GM04503 (cell line): ENCODE measurements at places on chromosomes 1 and 21.

DNA sequence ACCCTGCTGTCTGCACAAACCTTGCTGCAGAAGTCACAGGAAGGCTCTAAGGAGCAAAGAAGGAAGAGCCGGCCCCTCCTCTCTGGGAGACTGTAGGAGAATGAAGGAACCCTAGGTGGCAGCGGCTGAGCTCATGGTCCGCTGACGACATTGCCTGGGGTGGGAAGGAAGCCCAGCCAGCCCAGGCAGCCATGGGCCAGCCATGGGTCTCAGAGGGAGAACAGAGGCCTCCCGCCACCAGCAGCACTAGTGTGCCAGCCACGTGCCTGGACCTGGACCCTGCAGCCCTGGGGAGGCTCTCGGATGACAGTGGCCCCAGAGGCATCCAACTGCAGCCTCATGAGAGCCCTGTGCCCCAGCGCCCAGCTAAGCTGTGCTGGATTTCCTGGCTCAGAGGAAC is 49.2 kb upstream of the POFUT2 start:
- DNase-seq: no peak

GRCh38 chr1:204945565-204945977 is 74.9 kb downstream of the NFASC start:
- no peak for DNase-seq

DNA sequence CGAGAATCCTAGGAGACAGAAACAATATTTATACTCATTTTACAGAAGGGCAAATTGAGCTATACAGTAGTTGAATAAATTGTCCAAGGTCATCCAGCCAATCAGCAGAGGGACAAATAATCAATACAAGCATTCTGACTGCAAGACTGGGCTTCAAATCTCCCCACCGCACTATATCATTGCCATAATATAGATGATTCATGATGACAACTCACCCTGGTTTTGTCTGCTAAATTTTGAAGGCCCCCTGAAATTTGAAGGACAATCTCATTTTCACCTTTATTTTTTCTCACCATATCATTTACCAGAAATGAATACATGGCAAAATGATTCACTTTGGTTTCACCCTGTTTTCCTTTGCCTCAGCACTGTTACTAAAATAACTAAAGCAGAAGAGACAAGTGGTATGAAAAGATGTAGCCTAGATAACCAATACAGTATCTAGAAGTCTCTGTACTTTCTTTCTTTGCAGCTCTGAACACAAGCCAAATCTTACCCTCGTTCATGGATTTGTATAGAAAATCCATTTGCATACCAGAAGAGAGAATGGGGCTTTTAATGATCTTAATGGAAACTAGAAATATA is 292.5 kb downstream of the TTLL7 start:
- no peak for DNase-seq

- no peak for DNase-seq
These were observed 149.8 kb downstream of the ZZZ3 start for GRCh38 chr1:77532641-77533040.

DNA sequence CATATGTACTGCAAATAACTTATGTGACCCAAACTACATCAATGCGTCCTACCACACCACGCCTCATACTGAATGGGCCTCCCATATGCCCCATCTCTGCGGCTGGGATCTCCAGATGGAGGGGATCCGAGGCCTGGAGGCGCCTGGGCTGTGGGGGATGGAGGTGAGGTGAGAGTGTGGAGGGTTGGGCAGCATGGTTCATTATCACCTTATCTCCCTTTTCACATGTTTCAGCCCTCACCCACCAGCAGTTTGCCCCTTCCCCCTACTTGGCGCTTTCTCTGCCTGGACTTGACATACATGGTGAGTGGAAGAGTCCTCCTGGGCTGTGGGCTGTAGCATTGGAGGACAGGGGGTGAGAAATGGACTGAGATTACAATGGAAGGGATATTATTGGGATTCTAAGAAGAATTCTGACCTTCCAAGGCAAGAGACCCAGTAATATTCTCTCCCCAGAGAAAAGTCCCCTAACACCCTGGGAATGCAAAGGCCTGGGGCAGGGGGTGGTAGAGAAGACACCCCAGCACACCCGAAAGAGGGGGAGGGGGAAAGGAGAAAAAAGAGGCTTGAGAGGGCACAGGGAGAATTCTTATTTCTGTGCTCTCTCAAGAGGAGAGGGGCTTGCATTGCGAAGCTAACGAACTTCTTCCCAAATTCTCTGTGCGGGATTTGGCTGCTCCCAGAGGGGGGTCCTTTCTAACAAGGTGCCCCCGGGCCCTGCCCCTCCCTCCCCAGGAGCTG is 61.4 kb downstream of the MEF2D start:
- no peak for DNase-seq

DNA sequence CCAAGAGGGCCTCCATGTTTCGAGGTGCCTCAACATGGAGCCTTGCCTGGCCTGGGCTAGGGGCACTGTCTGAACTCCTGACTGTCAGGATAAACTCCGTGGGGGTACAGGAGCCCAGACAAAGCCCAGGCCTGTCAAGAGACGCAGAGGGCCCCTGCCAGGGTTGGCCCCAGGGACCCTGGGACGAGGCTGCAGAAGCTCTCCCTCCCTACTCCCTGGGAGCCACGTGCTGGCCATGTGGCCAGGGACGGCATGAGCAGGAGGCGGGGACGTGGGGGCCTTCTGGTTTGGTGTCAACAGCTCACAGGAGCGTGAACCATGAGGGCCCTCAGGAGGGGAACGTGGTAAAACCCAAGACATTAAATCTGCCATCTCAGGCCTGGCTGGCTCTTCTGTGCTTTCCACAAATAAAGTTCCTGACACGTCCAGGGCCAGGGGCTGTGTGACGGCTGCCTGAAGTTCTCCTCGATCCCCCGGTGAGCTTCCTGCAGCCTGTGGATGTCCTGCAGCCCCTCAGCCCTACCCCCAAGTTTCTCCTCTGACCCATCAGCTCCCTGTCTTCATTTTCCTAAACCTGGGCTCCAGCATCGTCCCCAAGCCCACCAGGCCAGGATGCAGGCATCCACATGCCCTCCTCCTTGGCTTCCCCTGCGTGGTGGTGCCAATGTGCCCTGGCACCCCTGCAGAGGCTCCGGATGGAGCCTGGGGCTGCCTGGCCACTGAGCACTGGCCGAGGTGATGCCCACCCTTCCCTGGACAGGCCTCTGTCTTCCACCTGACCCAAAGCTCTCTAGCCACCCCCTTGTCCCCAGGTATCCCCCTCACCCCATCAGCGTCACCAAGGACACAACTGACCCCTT is 12.8 kb upstream of the LRRC3 start:
- DNase-seq: no peak

DNA sequence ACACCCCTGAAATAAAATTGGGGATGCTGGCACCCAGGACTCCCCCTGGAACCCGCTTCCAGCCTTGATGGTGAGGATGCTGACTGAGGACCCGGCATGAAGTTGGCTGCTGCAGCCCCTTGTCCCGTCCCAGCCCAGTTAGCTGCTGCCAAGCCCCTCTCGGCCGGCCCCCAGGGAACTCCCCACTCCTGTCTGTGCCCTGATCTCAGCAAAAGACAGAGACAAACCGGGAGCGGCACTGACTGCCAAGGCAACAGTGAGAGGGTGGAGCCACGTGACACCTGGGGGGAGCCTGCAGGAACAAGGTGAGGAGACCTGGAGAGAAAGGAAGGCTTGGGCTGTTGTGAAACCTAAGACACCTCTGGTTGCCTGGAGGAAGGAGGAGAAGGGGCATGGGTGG is 24.7 kb downstream of the CASZ1 start:
- no peak for DNase-seq

GRCh38 chr1:44685881-44686280 is 11.4 kb downstream of the ARMH1 start:
- no peak for DNase-seq

DNA sequence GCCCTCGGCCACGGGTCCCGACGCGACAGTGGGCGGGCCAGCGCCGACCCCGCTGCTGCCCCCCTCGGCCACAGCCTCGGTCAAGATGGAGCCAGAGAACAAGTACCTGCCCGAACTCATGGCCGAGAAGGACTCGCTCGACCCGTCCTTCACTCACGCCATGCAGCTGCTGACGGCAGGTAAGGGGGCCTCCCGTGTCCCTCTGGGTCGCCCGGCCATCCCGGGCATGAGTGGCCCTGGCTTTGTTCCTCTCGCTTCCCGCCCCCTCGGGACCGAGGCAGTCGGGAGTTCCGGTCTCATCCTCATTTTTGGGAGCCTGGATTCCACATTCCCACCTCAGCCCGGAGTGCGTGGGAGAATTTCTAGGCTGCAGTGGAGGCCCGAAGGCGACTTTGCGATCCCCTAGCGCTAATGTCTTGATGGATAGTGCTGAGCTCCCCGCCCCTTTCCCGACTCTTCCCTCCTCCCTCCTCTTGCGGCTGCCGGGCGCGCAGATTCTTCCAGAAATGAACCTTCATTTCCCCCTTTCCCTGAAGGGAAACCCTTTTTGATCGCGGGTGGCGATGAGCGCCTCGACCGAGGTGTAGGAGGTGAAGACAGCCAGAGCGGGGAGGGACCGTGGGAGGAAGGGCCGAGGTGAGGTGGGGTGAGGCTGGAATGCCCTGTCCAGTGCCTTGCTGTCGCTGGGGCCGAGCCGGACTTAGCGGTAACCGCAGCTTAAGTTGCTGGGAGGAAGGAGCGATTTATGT is 705 bp downstream of the KHDRBS1 start:
- DNase-seq: no peak

DNA sequence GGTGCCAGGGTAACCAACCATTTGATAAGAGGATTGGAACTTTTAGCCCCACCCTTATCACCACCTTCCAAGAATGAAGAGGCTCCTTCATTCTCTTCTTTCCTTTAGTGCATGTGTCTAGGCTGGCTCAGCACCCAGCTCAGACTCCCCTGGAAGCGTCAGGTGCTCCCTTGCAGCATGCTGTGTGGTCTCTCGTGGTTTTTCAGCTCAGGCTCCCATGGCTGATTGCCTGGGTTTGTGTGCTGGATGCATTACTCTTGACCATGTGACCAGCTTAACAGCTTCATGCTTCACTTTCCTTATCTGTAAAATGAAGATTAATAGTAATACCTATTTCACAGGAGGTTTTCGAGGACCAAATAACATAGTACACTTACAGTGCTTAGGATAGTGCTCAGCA is 198.4 kb downstream of the HHAT start:
- DNase-seq: no peak

GRCh38 chr1:156112276-156113137 is 2.0 kb upstream of the LMNA start:
- no peak for DNase-seq

DNA sequence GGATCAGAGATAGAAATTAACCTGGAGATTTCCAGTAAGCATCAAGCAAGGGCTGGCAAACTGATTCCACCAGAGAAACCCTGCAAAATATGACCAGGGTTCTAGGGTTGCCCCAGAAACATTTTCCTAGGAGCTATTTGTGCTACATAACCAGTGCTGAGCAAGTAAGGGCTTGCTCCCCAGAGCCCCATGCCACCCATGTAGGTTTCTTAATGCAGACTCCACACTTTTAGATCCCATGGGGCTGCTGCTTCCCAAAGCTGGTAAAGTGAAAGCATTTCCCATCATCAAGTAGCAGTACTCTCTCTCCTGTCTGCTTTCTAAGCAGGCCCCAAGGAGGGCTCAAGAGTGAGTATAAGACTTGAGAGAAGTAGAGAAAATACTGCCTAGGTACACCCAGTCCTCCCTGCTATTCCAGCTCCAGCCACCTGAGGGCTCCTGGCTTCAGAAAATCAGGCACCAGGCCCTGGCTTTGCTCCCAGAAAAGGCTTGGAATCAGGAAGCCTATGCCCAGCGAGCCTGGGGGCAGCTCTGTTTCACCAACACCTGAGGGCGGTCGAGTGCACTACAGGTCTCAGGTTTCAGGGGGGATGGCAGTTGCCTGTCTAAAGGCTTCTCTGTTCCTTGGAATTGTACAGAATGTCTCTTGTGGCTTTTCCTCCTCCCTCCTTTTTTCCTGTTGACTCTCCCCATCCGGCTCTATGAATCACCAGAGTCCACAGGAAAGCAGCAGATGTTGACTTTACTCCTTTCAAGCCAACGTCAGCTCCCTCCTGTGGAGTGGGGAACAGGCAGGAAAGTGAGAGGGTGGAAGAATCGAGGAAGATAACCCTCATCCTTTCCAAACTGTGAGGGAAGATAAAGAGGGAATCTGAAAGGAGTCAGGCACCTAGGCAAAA is 6.2 kb upstream of the ANKRD35 start:
- peak; percentile 94 for DNase-seq

DNA sequence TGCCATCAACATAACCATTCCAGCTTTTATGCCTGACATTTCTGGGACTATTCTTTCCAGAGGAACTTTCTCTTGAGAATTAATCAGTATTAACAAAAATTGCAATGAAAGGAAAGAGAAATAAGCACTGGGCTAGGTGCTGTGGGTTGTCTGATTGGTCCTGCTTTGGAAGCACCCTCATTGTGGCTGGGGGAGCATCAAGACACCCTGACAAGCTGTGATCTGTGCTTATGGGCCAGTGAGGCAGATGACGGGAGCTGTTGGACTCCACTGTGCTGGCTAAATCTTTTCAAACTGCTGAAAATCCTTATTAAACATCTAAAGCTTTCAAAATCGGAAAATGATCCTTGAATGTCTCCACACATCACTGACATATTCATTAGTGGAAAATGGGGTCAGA is 20.0 kb downstream of the UBASH3A start:
- DNase-seq: no peak

GRCh38 chr1:1286313-1287261 is 6.4 kb downstream of the SCNN1D start:
- no peak for DNase-seq

- no peak for DNase-seq
These were observed 819 bp upstream of the GPR3 start for GRCh38 chr1:27391511-27392095.

GRCh38 chr21:34695434-34695833 is 26.6 kb downstream of the CLIC6 start:
- DNase-seq: peak; percentile 18

GRCh38 chr1:218266356-218266755 is 18.7 kb upstream of the RRP15 start:
- no peak for DNase-seq

GRCh38 chr1:211915924-211916323 is 85.4 kb upstream of the LPGAT1 start:
- no peak for DNase-seq

GRCh38 chr1:30516485-30516858 is 206.9 kb downstream of the MATN1 start:
- no peak for DNase-seq

DNA sequence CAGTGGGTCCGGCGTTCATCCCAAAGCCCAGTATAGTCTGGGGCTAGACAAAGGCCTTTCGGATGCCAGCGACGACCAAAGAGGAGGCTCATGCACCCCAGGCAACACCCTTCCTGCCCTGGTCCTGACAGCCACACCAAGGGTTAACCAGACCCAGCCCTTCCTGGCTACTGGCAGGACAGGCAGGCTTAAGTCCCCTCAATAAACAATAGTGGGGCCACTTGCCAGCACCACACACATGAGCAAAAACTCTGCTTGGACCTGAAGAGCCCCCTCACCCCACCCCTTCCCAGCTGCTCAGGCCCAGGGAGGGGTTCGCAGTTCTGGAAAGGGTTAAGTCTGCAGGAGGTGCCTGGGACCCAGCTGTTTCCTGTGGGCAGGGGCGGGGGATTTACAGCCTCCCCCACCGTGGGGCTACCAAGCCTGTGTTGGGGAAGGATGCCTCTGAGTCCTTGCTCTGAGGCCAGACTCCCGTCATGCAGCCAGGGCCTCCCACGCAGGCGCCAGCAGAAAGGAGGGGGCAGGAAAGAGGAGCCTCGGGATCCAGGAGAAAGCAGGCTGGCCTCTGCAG is 18.2 kb downstream of the PHLDA3 start:
- DNase-seq: no peak

GRCh38 chr21:44583800-44584147 is 3.4 kb upstream of the KRTAP10-5 start:
- DNase-seq: no peak
